ENCODE measurements at places on chromosomes 6 and 20. TPM values are rescaled to one million over a fixed set of nuclear protein-coding genes. Genes with fewer than 3 reads are reported as not detected.

Gene PLN
- 5.2 TPM for total RNA-seq

Gene LRRC1
- 17.7 TPM for total RNA-seq

- DNase-seq, result peak; percentile 21
These were observed 75.3 kb downstream of the ASXL1 start for GRCh38 chr20:32433311-32434021.

Gene HLA-DOB
- 0.43 TPM for total RNA-seq

Gene NDUFAF4
- 11.7 TPM for total RNA-seq

Gene SUMO4
- total RNA-seq, result 2.6 TPM

GRCh38 chr6:149332602-149333265, 15.2 kb downstream of the TAB2 start:
- DNase-seq, result no peak

DNA sequence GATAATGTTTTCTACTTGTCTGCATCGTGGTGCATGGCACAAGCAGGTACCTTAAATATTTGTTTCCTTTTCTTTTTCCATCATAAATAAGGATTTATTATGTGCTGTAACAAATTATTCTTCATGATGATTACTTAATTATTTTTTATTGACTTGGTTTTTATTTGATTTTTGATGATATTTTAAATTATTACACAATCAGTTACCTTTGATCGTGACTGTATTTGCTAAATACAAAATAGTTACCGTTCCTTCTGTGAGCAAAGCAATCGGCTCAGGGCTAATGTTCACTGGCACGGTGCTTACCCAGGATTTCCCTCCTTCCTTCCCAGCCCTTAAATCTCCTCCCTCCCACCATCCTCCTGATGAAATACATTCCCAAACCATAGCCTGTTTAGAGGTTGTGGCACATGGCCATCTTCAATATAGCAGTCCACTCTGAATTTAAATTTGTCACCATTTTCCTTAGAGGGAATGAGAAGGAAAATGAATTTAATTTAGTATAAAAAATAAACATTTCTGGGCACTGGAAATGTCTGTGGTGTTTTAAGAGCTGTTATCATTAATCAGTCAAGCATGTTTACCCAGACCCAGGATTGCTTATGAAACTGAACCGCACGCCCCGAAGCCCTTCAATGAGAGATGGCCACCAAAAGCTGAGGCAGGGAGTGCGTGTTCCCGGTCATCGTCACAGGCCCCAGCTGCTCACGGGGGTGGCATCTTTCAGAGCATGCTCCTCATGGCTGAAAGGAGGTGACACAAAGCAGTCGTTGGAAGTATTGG, 23.0 kb upstream of the EXOC2 start:
- DNase-seq, result peak; percentile 23

GRCh38 chr6:81816380-81816779, 63.9 kb upstream of the TENT5A start:
- no peak for DNase-seq

- no peak for DNase-seq
These were observed 122.4 kb downstream of the NFATC2 start for GRCh38 chr20:51420111-51420510.

- DNase-seq, result peak; percentile 29
These were observed 30.5 kb downstream of the GRM4 start for GRCh38 chr6:34115403-34115795.

DNA sequence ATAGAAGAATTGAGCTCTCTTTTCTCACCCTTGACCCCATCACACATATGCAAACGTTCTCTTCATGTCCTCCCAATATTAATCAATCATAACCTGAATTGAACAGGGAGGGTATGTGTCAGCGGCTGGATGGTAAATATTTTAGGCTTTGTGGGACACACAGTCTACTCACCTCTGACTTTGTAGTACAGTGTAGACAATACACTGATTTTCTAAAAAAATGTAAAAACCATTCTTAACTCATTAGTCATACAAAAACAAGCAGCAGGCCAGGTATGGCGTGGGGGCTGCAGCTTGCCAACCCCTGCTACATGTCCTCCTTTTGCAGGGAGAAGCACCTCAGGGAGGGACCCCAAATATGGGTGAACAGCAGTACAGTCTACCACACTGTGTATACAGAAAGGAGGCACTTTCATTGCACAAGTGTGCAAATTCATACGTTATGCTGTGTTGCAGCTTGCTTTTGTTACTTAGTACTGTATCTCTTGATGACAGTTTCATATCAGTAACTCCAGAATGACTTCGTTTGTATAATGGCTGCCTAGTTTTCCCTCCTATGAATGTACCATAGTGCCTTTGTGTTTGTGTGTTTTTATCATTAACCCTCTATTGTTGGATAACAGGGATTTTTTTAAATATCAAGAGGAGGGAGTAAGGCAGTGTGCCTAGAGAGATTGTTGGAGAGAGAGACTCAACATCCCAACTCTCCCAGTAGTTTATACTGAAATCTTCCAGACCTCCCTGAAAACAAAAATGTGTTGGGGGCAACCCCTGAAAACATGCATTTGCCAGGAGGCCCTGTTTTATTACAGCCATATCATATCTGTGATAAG, 214.3 kb downstream of the ZMYND8 start:
- DNase-seq, result no peak

GRCh38 chr6:39829331-39829730, 37.2 kb downstream of the DAAM2 start:
- DNase-seq, result no peak

GRCh38 chr6:119325559-119326265, 23.8 kb downstream of the MAN1A1 start:
- DNase-seq, result no peak

DNA sequence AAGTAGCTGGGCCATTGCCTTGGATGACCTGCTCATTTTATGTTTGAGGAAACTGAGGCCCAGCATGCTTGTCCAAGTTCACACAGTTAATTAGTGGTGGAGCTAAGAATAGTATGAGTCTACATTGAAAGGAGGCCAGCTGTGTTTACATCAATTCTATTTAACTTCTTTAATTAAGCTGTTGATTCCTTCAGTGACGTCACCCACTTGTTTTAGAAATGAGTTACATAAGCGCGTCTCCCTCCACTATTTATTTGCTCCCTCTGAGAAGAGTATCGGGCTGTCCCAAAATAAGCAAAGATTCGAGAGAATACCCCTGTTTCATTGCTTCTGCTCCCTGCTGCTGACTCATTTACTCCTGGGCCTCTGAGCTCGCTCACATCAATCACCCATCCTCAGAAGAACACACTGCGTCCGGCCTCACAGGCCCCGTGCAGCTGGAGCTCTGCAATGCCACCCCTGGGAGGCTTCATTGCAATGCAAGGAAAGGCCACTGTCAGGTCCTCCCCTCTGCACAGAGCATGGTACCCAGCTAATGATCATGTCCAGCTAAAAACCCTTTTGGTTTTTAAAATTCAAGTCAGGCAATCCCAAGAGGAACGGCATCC, 74.8 kb upstream of the BMP2 start:
- DNase-seq, result peak; percentile 14

Data from fibroblast of villous mesenchyme (primary cell).